ENCODE measurements at places on chromosomes 7 and 10.

DNA sequence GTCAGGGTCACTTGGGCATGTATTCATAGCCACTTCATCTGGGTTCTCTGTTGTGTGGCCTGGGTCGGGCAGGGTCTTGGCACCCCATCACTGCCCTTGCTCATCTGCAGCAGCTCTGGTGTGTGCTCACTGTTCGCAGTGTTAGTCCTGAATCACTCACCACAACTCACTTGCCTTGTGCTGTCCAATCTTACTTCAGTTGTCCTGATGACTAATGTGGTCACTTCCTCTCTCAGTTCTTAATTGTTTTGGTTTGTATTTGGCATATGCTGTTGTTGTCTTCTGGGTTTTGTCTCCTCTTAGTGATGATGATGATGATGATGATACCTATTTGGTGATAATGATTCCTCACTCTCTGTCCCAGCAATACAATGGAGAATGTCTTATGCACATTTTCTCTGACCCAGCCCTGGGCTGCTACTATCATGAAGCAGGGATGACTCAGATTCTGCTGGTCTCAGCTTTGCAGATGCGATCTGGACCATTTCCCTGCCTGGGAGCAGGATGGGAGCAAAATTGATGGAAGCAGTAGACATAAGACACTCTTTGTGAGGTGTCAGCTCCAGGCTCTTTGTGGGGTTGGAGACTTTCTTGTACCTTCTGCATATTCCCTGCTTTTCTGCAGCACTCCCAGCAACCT lies 17.0 kb downstream of the ADRA2A start:
- DNase-seq: peak; percentile 1

DNA sequence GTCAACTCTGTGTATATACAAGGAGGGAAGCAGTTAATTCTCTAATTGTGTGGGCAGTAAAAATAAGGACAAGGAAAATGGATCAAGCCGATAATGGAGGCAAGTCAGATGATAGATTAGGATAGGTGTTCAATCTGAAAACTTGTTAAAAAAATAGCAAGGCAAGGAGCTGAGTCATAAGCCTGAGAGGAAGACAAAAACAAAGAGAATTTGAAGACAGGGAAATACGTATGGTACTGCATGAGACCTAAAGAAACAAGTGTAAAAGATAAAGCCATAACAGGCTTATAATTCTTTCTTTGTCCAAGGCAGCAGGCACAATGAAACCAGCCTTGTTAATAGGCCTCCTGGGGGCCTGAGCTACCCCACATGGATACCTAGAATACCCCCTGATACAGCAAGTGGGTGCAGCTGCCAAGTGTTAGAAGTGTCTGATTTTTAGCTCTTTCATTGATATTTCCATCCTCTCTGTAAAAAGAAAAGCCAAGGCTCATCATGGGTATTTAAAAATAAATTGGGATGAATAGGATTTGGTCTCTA lies 1570.6 kb upstream of the LRRTM3 start:
- no peak for DNase-seq

DNA sequence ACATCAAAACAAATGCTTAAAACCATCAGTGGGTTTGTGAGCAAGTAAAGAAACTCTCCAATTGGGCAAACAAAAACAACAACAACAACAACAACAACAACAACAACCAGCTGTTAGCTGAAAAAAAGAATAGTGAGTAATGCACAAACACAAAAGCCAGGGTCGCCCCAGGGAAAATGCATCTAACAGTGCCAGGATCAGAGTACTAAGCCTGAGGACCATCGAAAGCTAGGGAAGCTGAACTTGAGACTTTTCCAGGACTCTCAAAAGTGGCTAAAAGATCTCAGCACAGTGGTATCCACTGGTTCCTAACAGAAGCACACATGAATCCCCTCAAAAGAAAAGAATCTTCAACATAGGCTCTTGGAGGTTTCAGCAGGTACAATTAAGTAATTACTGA lies 83.3 kb downstream of the CPXM2 start:
- DNase-seq: no peak

DNA sequence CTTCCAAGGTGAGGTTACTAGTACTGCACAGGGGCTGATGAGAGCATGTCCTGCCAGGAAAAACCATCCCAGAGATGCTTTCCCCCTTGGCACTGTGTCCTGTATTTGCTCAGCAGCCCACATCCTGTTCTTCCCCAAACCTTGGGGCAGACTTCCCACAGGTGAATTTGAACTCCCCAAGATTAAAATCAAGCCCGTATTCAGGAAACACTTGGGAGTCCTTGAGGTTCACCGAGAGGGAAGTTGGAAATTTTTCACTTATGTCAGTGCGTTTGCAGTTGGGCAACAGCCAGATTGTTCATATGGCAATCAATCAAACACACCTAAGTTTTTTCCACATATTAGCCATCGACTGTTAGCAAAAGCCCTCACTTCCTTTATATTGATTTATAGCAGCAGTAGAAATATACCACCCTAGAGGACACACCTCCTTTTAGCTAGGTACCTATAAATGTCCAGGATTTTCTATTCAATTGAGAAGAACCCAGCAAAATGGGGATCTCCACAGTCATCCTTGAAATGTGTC lies at the start of gene DMBT1:
Gene DMBT1 (plus strand): TSS at position 476 of the 526 bp plus-strand sequence. CDS start 17 bp downstream, at position 493.
- DNase-seq: no peak

- no peak for DNase-seq
These were observed 3.7 kb downstream of the WDR37 start for GRCh38 chr10:1059902-1060301.

GRCh38 chr10:79136236-79137005 lies 67.7 kb downstream of the ZMIZ1 start:
- DNase-seq: no peak

- DNase-seq: no peak
These were observed 120.2 kb downstream of the FAM53B start for GRCh38 chr10:124624006-124624405.

- no peak for DNase-seq
These were observed 212.6 kb downstream of the PTPRN2 start for GRCh38 chr7:158375034-158375433.

DNA sequence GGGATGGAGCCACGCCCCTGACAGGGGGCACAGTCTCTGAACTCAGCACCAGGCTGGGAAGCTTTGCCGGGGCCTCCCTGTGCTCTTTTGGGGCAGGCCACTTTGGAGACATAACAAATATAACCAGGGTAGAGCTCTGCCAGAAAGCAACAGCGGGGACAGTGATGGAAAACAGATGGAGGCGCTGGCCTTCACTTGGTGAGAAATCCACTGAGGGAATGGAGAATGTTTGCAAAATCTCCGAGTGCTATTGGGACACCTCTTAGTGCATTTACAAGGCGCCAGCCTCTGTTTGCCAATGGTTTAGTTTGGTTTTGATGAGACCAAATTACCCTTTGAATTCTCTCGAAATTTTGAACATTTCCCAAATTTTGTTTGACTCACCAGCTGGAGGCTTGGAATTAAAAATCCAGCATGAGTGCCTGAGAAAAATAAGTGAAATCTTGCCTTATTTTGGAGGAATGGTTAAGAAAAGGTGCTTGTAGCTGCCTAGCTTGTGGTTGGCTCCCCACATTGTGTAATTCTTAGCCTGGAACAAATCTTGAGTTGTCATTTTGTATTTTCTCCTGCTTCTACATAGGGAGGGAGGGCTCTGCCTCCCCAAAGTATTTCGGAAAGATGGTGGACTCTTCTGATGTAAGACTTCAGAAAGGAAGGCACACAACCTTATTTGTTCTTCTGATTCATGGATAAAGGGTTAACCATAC lies 980.5 kb downstream of the LRMDA start:
- no peak for DNase-seq

DNA sequence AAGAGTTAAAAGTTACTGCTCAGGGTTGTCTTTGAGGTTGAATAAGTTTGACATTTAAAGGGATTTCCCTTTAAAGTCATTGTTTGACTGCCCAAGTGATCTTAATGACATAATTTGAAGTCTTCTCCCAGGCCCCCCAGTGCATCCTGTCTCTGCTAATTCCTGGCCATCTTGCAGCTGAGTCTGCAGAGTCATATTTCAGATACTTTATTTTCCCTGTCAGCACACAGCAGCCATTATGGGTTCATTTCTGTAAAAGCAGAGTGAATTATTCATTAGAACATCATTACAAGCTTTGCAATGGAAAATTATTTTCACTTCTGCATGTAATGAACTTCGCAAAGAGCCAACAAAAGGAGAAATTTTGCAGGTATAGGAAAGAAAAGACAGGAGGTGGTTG lies 536.6 kb downstream of the GALNT17 start:
- DNase-seq: no peak

GRCh38 chr7:51240868-51241267 lies 75.7 kb downstream of the COBL start:
- no peak for DNase-seq

GRCh38 chr7:7808156-7808555 lies 89.7 kb upstream of the RPA3 start:
- no peak for DNase-seq

GRCh38 chr10:34526758-34527730 lies 288.1 kb downstream of the PARD3 start:
- DNase-seq: peak; percentile 89

DNA sequence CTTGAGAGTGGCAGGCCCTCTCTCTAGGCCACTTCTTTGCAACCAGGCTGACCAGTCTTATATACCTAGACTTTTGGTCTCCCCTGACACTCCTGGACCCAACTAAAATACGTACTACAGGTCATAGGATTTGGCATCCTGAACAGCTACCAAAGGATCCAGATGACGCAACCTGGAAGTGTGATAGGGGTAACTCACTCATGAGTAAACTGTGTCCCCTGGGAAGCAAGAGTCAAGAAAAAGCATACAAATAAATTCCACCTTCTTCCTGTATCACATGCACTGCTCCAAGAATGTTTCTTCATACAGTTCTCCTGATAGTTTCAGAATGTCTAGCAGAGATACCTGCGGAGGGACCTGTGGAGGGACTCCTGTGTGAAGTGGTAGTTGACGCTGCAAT lies 172.3 kb downstream of the MDFIC start:
- DNase-seq: no peak

GRCh38 chr7:79590391-79590790 lies 136.9 kb upstream of the MAGI2 start:
- no peak for DNase-seq

DNA sequence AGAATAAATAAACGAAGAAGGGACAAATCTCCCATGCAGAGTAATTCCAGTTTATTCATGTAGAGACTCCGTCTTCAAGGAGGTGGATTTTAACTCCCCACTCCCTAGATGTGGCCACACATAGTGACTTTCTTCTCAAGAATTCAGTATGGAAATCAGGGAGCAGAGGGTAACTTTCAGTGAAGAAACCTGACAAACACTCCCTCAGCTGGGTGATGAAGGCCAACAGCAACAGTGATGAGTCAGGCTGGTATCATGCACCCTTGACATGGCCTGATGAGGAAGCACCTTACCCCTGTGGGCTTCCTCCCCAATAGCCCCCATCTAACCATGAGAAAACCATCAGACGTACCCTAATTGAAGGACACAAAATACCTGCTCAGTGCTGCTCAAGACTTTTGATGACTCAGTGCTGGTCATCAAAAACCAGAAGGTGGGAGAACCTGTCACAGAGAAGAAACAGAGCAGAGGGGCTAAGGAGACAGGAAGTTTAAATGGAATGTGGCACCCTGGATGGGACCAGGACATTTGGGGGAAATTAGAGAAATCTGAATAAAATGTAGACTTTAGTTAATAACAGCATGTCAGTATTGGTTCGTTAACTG lies 50.6 kb downstream of the ADAMTS14 start:
- no peak for DNase-seq

GRCh38 chr7:3892686-3893085 lies 591.6 kb downstream of the SDK1 start:
- no peak for DNase-seq

DNA sequence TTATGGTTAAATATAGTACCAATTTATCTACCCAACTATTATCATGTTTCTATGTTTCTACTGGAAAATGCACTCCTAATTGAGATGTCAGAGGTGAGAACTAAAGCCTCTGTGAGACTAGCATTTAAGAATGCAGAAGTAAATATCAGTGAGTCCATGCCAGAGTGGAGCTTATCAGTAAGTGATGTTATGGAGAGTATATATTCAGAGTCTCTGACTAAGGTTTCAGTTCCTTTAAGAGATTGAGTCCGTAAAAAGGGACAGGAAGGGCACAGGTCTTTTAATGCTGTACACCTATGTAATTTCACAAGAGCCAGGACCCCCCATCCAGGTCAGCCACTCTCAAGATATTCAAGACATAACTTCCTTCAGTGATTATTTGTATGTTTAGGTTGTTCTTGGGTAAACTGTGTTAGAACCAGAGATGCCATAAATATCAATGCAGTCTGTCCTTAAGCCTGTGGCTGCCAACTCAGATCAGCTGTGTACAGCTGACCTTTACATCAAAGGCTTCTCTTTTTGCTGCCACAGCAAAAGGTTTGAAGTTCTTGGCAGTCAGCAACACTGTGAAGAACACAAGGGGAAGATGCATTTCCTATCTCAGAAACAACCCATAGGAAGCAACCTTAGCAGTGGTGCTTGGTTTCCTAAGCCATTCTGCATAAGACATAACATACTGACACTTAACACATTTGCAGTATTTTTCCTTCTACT lies 244.8 kb downstream of the BICC1 start:
- no peak for DNase-seq

GRCh38 chr7:93367254-93367653 lies 135.1 kb downstream of the VPS50 start:
- no peak for DNase-seq

DNA sequence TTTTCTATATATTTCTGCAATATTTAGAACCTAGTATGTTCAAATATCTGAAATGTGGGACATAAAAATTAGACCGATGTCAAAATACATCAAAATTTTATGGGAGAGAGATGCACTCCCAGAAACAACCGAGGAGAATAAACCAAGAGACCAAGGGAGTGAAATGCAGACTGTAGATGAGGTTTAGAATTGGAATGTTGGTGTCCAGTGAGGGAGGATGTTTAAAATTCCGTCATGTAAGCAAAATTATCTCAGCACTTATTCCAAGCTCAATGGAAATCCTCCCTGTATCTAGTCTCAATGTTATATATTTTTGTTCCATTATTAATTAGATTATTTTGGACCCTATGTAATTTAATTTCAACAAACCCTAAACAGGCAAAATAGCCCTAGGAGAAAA lies 61.9 kb upstream of the MAGI2 start:
- DNase-seq: no peak

DNA sequence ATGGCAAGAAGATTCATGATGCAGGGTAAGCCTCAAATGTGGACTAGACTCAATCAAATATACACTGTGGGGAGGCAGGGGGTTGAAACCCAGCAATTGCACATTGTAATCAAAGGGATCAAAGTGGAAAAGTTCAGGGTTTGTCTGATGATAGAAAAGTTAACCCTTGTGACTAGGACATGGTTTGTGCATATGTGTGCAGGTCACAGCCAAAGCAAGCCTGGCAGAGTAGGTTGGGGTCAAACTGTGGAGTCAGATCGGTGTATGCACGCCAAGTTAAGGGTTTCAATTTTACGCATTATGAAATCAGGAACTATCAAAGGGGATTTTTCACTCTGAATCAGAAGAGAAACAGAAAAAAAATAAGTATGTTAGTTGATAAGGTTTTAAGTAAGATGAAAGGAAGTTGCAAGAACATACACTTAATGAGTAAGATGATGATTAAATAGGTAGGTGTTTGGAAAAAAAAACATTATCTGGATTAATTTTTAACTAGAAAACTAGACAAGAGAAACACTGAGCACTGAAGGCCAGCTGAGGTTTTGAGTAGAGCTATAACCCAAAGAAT lies 188.3 kb downstream of the DGKB start:
- no peak for DNase-seq

Data from SW 1271 (cell line).